ENCODE measurements at places on chromosomes 11 and 22.

DNA sequence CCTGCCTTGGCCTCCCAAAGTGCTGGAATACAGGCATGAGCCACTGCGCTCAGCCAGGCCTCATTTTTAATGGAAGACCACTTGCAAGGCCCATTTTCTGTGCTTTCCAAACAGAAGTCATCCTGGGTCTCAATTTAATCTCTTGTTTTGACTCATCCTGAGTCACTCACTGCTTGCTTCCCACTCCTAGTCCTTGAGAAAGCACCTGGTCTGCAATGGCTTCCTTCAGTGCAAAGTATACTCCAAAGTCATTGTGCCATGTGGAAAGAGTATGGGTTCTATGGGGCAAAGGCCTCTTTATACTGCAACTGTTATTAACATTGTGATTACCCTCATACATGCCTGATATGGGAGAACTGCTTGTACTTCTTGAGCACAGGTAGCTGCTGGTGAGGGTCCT lies 18.3 kb upstream of the SLC5A1 start:
- DNase-seq = no peak

GRCh38 chr11:66728038-66728692 lies 851 bp downstream of the SPTBN2 start:
- DNase-seq = no peak

GRCh38 chr11:46381048-46381818 lies at the start of gene MDK:
Gene MDK (plus strand): TSS chr11:46381669. CDS start chr11:46382058, 389 bp downstream.
- no peak for DNase-seq

GRCh38 chr11:122197066-122197987 lies 81.3 kb upstream of the BLID start:
- no peak for DNase-seq

GRCh38 chr22:23533328-23533762 lies 46.7 kb downstream of the IGLL1 start:
- no peak for DNase-seq

GRCh38 chr11:70590356-70590991 lies 192.1 kb downstream of the CTTN start:
- no peak for DNase-seq

DNA sequence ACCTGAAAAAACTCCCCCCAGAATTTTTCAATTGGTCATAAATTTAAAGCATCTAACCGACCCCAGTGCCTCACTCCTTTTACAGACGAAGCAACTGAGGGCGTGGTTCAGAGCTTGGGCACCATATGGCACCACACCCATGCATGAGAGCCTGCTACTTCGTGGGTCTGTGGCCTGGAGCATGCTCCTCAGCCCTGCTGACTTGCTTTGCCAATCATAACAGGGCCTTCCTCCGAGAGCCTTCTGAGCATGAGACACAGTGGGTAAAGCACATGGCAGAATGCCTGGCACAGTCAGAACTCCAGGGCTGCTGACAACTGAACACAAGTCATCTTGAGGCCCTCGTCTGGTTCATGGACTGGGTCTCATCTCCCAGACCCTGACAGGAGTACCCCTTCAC lies 33.3 kb downstream of the HIRA start:
- DNase-seq = no peak

DNA sequence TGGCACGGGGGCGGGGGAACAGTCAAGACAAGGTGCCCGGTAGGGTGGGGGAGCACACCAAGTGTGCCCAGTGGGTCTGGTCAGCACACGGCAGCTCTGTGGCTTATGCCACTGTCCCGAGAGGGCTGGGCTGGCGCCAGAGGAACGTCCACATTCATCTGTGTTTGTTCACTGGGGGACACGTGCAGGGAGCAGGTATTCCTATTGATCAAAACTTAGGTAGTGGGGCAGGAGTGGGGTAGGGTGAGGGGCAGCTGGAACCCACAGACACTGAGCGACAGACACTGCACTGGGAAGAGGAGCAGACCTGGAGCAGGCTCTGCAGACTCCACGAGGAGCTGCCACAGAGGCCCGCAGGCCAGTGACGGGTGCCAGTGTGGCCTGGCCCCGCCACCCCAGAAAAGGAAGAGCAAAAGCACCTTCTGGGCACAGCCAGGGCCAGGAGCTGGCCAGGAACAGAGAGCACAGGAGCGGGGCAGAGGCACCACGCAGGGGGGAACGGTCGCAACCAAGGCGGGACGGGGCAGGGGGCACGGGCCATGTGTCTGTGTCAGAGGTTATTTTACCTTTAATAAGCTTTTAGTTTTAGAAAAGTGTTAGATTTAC lies 2.1 kb upstream of the MOB2 start:
- DNase-seq = no peak

GRCh38 chr22:46259374-46259773 lies 3.8 kb downstream of the PKDREJ start:
- DNase-seq = no peak

DNA sequence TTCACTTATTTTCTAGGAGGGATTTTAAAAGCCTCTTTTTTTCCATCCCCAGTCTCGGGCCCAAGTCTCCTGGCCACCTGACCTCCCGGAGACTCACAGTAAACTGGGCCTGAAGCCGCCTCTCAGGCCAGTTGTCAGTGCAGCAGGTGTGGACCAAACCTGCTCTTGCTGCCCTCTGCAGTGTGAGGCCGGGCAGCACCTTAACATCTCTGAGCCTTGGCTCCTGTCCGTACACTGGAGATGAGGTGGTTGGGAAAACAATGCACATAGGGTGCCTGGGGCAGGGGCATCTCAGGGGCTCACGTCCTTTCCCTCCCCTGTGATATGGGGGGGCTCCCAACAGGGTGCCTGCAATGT lies 45.1 kb downstream of the PHF21B start:
- DNase-seq = no peak

GRCh38 chr11:109512249-109512648 lies 90.3 kb downstream of the C11orf87 start:
- no peak for DNase-seq

- DNase-seq = no peak
Measured at GRCh38 chr11:121649798-121650197, 197.0 kb upstream of the SORL1-AS1 start.

DNA sequence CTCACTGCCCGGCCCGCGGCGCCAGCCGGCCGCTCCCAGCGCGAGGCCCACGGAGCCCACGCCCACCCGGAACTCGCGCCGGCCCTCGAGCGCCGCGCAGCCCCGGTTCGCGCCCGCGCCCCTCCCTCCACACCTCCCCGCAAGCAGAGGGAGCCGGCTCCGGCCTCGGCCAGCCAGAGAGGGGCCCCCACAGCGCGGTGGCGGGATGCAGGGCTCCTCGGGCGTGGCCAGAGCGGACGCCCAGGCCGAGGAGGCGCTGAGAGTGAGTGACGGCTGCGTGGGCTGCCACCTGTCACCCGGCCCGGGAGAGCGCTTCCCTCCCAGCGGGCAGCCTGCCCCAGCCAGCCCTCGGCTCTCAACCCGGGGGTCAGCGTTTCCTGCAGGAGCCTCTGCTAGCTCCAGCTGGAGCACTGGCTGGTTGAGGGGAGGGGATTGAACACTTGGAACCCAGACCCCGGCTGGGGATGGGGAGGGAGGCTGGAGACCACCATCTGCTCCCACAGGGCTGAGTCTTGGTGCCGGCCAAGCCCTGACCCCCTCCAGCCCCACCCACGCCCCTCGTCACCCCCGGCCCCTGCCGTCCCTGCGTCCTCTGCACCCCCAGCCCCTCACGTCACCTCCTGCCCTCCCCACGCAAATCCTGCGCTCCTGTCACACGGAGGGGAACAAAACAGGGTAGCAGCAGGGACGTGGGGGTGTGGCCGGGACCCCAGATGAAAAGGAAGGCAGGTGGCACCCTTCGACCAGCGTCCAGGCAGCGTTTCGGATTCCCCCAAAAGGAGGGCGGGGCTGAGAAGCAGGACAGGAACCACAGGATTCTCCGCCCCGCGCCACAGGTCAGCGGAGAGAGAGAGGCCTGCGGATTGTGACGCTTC lies 157.0 kb downstream of the BRD1 start:
- DNase-seq = no peak

DNA sequence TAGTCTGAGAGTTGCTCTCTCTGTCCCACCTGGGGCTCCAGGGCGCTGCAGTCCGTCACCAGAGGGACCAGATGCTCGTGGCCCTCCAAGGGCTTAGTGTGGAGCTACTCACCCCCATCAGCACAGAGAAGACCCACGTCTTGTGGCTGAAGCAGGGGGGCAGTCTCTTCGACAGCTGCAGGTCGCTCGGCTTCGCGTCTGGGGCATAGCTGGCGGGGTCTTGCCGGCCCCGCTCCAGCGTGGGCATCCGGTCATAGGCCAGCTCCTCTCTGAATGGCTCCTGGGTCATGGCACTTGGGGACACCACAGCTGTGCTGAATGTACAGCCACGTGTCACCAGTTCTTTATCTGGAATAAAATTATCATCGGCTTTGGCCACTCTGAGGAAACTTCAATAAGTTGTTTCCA lies 608 bp downstream of the MLC1 start:
- no peak for DNase-seq

GRCh38 chr11:117877120-117877784 lies 794 bp upstream of the FXYD6 start:
- no peak for DNase-seq

- no peak for DNase-seq
Measured at GRCh38 chr11:36405585-36406367, 104.3 kb downstream of the TRAF6 start.

- DNase-seq = no peak
Measured at GRCh38 chr11:122661182-122661945, 5.8 kb downstream of the UBASH3B start.

- no peak for DNase-seq
Measured at GRCh38 chr22:35892192-35892591, 136.4 kb downstream of the RBFOX2 start.

- DNase-seq = no peak
Measured at GRCh38 chr11:108468478-108468864, 1.1 kb upstream of the C11orf65 start.

DNA sequence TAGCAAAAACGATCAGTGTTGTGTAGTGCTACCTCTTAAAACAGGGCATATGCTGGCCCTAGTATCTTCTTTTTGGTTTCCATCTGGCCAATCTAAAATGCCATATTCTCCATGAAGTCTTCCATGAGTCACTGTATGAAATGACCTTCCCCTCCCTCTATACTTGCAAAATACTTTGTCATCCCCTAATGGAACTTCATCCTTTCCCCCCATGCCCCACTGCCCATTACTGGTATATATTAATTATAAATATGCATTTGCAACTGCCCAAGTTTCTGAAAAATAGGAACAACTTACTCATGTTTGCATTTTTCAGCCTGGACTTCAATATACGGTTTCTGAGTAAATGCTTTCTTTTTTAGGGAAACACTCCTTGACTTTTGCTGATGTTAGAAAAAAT lies 4.5 kb downstream of the APIP start:
- no peak for DNase-seq

- no peak for DNase-seq
Measured at GRCh38 chr11:22584976-22585375, 40.6 kb downstream of the FANCF start.

GRCh38 chr11:58152781-58153180 lies 27.5 kb upstream of the OR9I1 start:
- no peak for DNase-seq

DNA sequence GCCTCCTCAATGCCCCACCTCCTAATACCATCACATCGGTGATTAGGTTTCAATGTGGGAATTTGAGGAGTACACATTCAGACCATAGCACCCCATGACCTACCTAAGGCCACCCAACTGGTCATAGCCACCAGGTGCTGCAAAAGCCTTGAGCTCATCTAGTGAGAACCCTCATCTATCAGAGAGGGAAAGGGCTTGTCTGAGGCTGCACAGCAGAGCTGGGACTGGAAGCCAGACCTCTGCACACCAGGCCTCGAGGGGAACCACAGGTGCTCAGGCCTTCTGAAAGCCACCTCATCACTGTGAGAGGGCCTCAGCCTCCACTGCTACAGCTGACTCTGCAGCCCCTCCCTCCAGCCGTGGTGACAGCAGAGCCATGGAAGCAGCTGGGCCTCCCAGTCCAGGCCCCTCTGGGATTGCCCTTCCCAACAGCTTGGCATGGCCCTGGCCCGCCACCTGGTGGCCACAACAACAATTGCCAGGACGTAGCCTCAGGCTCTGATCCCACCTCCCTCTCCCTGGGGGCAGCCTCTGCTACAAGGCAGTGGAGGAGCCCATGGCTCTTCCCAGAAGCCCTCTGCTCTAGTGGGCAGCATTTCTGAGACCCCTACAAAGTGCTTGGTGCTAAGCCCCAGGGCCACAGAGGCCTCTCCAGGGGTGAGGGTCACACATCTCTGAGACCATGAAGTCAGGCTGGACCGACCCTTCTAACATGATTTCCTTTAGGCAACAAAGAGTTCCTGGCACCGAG lies 41.0 kb upstream of the PRDM11 start:
- no peak for DNase-seq

- DNase-seq = no peak
Measured at GRCh38 chr22:30362651-30363281, 6.0 kb downstream of the CCDC157 start.

DNA sequence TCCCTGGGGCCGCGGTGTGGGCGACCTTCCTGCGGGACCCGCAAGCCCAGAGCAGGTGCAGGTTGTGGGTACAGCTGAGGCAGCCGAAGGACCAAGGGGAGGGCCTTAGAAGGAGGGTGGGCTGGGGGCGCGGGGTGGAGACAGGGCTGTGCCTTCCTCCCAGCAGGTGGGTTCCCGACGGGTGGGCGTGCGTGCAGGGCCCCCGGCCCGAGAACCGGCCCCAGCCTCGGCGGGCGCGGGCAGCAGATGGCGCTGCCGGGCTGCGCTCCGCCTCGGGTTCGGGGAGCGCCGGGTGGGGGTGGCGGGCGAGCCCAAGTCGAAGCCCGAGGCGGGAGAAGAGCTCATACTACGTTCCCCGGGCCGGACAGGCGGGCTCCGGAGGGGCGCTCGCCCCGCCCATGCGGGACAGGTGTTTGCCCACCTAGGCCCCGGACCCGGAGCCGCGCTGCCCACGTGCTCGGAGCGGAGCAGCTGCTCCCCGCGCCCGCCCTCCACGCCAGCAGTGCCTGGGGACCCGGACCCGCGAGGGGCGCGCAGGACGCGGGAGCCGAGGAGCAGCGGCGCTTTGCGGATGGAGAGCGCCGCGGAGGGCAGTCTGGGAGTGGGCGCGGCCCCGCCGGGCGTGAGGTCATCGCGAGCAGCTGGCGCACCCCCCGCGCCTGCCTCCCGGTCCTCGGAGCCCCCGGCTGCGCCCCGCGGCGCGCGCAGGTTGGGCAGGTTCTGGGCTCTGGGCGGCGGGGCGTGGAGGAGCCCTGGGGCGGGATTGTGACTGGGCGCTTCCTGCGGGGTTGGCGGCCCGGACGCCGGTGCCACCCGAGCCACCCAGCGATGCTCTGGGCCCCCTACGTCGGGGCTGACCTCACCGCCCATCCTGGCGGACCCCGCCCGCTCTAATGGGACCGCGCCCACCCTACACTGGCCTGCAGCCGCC lies 25.3 kb downstream of the DUSP8 start:
- no peak for DNase-seq

GRCh38 chr22:29470159-29470855 lies 9.7 kb upstream of the NEFH start:
- DNase-seq = no peak

- DNase-seq = no peak
Measured at GRCh38 chr22:30202531-30203006, 44.0 kb downstream of the LIF start.

Data from cortex of kidney (tissue), 1 donor.